GM12865 (cell line): ENCODE measurements at places on chromosomes 7 and 10.

DNA sequence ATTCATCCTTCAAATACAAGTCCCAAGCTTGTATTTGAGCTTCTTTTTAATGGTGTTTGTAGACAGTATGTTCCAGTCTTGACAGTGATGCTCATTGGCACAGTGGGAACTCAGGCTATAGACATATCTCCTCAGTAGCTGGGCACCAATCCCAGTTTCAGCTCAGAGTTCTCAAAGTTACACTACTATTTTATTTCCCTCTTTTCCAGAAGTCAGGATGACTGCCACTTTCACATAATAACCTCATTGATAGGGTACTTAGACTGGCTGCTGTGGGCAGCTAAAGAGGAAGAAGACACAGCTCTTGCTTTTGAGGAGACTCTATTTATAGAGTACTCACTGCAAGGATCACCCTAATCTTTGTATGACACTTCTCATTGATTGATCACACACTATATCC, 2.4 kb downstream of the GBF1 start:
- no peak for DNase-seq

DNA sequence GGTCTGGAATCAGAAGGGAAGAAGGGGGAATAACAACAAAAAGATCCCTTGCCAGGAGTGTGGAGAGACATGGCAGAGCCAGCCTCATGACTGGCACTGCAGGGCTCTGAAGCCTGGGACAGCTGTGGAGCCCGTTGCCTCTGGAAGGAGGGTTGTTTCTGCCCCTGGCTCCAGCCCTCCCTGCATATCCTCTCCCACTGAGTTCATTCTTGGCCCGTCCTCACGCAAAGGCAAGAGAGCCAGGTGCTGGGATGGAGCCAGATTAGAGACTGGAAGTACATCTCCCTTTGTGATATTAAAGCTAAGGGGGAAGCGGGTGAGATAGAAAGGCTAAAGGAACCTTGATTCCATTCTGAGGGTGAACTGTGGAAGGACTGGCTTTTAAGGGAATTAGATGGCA, 141.5 kb upstream of the NPVF start:
- DNase-seq = no peak

DNA sequence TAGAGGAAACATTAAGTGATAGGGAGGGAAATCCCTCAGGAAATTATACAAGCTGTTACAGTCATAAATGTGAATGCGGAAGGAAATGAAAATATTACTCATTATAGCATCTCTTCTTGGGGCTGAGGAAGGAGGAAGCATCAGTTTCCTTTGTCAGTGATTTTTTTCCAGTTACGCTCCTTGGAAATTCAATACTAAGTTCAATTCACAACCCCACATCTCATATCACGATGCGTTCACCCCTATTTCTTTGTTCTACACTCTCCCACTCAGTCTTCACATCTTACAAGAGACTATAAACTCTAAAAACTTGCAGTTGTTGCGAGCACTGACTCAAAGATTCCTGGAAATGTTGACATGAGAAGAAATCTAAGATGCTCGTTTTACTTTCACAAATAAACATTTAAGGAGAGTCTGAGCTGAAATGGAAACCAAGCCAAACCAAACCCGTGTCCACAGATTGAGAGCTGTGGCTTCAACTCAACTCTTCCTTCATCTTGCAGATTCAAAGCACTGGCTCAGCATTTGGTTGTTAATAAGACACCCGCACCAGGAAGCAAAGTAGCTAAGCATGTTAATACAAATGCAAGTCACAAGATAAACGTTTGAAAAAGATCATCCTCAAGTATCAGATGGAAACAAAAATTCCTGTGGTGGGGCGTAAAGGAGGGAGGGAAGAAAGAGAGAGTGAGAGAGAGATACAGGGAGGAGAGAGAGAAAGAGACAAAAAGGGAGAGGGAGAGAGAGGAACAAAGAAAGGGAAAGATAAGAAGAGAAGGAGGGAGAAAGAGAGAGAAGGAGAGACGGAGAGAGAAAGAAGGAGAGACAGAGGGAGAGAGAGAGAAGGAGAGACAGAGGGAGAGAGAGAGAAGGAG, 150.0 kb upstream of the RSU1 start:
- DNase-seq = no peak

- DNase-seq = no peak
Measured at GRCh38 chr7:68364886-68365625, 1233.2 kb upstream of the AUTS2 start.

GRCh38 chr10:80477-81105, 31.5 kb upstream of the TUBB8 start:
- no peak for DNase-seq

- no peak for DNase-seq
Measured at GRCh38 chr10:120931999-120932398, 80.8 kb downstream of the WDR11 start.

DNA sequence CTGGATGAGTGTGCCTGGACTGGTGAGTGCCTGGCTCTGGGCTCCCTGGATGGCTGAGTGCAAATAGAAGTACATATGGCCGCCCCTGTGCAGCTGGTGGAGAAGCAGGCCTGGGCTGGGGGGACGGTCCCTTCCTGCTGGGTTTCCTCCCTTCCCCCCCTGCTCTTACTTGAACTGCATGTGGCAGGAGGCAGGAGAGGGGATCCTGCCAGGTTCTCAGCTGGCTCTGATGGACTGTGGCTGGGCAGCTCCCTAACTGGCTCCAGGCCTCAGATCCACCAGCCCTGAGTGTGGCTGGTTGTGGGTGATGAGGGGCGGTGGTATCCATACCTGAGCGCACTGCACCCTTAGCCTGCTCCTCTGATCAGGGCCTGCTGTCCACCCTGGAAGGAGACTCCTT, 26.9 kb downstream of the ADCY1 start:
- DNase-seq = no peak

DNA sequence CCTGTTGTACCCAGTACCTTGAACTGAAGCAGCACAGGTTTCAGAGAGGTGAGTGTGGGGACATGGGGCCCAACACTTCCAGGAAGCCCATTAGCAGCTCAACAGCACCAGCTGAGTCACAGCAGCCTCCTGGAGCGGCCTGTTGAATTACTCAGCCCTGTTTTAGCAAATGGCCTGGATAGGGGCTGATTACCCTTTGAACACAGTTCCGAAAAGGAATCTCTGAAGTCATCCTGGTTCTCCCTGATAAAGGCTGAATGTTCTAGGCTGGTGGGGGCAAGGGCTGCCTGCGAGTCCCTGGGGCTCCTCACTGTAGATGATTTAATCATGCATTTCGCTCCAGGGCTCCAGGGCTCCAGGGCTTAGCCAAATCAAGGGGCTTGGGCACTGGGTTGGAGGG, 287.5 kb downstream of the GRID1 start:
- DNase-seq = no peak

DNA sequence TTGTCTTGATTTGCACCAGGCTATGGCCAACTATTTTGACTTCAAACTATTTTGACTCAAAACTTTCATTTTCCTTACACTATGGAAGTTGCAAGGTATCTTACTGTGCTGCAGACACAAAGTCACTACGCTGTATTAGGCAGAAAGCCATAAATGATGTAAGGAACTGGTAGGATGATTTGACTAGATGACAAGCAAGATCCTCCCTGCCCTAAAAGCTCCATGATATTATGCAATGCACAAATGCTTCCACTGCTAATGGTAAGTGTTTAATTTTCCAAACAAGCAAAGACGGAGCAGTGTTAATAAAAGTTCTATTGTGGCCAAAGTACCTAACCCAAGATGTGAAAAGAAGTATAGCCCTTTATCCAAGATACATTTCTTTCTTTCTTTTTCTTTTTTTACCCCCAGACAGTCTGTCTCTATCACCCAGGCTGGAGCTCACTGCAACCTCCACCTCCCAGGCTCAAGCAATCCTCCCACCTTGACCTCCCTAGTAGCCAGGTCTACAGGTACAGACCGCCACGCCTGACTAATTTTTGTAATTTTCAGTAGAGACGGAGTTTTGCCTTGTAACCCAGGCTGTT, 98.2 kb downstream of the ANK3 start:
- no peak for DNase-seq

DNA sequence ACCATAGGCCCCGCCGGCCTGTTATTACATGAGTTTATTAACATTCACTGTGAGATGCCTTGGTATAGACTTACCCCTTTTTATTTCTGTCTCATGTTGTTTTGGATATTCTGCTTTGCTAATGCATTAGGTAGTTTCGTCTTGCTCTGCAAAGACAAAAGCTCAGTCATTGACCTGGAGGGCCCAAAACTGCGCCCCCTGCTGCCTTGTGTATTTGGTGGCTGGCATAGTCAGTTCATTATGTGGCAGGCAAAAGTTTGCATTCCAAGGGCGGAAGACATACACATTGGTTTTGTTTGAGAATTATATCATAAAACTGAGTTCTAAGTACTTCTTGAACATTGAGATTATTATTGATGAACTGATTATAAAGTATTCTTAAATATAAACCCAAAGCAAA, 372.5 kb downstream of the SDK1 start:
- DNase-seq = peak; percentile 6

DNA sequence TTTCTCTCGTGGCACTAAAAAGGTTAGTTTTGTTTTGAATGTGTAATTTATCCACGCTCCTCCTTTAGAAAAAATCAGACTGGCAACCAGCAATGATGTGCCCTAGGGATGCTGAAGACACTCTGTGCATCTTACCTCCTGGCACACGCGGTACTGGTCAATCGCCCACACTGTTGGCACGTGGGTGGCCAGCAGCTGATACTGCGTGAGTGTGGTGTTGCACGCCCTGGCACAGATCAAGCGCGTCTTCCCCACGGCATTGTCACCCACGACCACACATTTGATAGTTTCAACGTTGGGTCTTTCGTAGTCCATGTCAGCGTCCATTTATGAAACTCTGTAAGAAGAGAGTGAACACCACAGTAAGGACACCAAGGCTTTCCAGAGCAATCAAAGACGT, 32.8 kb downstream of the RHOBTB1 start:
- DNase-seq = no peak

GRCh38 chr7:137886281-137886680, 39.5 kb upstream of the DGKI start:
- peak; percentile 30 for DNase-seq

DNA sequence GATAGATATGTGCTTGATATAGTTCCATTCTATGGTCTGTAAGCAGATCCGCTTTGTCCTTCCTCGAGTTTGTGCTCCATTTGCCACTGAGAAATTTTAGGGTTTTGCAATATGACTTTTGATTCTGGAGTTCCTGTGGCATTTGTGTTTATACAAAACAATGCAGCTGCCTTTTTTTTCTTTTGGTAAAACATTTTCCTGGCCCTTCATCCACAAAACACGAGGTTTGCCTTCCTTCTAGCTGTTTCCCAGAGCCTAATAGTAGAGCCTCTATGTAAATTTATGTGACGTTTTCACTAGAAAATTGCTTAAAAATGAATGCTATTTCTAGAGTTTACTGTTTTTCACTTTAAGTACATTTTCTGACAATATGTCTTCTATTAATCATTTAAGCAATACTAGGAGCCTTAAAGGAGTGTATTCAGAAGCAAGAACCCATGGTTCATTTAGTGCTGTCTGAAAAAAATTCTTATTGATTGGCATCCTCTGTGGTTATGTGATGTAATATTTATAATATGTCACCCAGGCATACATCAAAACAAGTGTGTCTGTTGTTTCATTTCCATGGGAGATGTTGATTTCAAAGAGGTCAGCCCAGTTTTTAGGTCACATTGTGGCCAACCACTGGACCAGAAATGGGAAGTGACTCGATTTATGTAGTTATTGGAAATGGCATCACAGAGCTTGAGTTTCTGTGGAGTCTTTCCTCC, 618.3 kb downstream of the LRMDA start:
- DNase-seq = no peak

DNA sequence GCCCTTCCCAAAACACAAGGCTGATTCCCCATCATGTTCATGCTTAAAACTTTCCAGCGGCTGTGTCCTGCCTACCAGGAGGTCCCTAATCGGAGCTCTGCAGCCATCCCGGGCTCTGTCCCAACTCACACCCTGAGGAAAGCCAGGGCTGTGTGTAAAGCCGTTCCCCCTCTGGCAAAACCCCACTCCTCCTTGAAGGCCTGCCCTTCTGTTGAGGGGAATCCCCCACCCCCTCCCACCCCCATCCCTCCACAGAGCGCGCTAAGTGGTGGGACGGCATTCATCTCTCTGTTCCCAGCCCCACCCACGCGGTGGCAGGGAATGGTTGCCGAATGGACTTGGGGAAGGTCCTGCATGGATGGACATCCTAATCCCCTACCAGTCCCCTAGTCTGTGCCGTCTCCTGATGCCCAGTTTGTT, 667 bp upstream of the TMEM120A start:
- no peak for DNase-seq

DNA sequence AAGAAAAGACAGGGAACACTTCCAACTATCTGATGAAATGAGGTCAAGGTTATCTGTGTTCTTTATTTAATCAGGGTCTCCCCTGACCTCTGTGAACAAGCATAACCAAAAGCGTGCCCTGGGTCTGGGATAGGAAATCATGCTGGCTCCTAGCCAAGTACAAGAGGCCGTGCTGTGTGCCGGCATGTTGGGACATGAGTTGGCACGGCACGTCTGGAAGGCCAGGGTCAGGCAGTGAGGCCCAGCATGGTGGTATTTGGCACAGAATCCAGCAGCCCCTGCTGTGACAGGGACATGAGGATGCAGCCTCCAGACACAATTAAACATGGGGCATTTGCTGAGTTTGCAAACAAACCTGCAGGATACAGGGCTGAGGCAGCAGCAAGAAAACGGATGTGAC, 320.4 kb downstream of the PLXNA4 start:
- DNase-seq = no peak

DNA sequence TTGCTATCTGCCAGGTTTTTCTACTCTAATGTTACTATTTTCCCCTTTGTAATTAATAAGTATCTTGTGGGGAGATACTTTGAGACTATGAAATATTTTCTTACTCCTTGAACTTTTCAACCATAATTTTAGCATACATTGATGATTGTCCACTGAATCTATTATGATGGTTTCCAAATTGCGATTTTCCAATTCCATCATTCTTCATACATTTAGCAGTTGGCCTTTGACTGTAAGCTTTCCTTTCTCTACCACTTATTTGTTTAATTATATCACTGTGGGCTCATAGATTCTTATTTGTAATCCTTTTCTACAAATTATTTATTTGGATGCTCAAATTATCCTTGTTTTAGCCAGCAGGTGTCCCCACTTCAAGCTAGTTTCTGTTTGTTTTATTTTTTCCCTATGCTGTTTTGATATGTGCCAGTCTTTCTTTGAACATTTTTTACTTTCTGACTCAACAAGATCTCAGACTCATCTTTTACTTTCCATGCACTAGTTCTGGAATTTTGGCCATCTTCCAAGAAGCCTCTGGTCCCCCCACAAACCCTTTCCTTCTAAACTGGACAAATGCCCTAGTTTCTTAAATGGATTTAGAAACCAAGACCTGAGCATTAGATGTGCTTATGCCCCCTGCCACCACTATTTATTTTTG, 11.4 kb upstream of the MRPS16 start:
- DNase-seq = peak; percentile 30

- DNase-seq = peak; percentile 44
Measured at GRCh38 chr10:117503244-117504205, 39.0 kb upstream of the EMX2 start.

DNA sequence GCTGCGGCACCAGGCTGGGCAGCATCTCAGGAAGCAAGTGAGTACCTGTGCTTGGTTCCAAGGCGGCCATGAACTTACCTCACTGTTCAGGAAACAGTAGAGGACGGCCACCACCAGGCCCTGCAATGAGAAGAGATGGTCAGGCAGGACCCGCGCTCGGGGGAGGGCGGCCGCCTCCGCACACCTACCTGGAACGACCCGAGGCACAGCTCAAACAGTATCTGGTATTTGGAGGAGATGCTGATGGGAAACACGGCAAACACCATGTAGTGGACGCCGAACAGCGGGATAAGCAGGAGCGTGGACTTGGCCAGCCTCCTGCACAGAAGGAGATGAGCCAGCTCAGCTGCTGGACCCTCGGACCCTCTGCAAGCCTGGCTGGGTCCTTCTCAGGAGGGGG, 112.9 kb downstream of the VIPR2 start:
- no peak for DNase-seq
